NCI-H187 (cell line): ENCODE measurements at places on chromosomes 13 and 19.
A peak's percentile ranks its signal among the peaks of the same experiment; 100 is the strongest.

GRCh38 chr19:38251564-38252051 is 4.6 kb downstream of the PPP1R14A start:
- no peak for DNase-seq

- no peak for DNase-seq
Measured at GRCh38 chr13:36840718-36841250, 21.8 kb downstream of the RFXAP start.

DNA sequence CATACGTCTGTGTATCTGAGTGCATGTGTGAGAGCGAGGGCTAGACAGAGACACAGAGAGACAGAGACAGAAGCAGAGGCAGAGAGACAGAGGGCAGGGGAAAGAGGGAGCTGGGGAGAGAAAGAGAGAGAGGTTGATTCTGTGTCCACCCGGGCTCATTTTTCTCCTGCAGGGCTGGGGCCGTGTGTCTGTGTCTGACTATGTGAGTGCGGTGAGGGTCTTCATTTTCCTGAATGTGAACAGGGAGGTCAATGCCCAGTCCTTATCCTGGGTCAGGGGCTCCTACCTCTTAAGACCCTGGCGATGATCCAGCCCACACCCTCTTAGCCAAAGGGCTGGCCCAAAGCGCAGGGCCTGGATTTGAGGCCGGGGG is 17.7 kb downstream of the LRRC4B start:
- DNase-seq = no peak

DNA sequence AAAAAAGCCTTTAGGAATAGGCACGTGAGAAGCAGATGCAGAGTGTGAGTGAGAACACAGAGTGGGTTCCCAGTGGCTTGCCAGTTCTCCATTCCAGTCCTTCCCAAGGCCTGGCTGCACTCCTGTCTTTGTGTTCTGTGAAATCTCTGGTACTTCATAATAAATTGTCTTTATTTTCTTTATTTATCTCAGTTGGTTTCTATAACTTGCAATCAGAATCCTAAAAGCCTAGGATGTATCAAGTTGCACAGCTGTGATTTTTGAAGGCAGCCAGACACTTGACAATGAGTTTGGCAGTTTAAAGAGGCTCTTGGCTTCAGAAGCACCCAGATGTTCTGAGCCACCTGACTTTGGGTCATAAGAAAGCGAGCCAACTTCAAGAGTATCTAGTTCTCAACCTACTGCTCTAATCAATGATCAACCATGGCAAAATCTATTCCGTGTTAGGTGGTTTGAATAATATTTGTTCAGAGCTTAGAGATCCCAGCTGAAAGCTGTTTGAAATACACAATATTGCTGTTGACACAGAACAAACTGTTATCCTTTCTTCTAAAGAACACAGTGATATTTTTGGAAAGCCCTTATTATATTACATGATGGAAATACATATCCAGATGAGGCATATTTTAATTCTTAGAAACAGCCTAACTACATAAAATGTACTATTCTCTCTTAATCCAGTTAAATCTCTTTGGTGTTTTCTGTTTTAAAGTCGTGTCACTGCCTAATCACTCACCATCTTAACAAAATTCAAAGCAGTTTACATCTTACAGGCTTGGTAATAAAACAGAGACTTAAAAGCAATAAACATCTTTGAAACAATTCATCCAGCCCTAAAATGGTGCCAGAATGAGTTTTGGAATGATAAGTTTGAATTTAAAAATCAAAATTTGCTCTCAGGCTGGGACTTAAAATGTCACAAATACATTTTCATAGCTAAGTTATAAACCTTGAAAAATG is 483.0 kb upstream of the NBEA start:
- DNase-seq = peak; percentile 33

- no peak for DNase-seq
Measured at GRCh38 chr13:103884101-103884723, 818.0 kb upstream of the SLC10A2 start.

DNA sequence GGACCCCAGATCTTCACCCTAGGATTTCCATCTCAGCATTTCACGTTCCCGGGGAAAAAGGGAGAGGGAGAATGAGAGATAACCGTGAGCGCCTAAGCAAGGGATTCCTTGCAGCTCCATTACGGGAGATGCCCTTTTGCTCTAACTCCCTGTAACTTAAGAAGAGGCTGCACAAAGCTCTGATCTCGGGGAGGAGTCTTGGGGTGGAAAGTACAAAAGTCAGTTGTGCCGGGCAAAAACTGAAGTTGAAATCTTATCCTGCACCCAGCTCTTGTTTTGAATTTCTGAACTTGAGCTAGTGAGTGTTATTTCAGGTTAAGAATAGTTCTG is 256.4 kb upstream of the SOX21 start:
- DNase-seq = no peak

GRCh38 chr13:63838366-63839110 is 2422.9 kb upstream of the PCDH20 start:
- no peak for DNase-seq

DNA sequence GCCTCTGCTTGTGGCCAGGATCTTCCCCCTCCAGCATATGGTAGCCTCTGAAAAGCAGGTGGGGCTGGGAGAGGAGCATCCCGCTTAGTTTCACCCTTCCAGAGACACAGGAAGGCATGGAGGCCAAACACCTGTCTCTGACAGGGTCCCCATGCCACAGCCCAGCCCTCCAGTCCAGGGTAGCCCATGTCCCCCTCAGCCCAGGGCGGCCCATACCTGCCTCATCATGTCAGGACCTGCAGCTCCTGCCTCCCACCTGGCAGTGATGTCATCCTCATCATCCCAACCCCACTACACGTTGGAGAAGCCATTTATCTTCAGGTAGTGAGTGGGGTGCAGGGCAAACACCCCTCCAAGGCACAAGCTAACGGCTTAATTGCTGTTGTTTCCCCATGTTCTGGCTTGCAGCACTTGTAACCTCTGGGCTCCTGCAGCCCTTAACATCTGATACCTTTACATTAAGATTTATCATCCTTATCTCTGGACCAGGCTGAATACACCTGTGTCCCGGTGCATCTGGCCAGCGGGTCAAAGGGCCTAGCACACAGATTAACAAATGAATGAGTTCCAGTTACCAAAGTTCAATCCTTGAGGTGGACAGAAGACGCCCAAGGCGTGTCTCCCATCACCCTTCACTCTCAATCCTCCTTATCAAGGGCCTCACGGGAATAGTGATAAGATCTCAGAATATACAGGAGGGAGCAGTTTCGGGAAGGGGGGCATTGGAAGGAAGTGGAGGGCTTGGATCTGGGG is 22.2 kb downstream of the ZNF175 start:
- DNase-seq = no peak

DNA sequence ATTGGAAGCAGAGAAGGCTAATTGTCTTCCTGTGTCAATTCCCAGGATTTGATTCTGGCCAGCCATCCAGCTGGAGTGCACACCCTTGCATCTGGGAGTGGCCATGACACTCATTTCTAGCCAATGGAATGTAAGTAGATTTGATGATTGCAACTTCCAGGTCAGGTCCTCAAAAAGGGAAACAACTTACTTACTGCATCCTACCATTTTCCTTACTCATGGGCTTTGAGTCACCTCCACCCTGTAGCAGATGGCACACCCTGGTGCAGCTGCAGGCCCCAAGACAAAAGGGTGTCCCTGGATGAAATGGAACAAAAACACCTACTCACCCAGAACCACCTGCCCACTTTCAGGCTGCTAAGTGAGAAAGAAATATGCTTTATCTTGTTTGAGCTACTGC is 27.3 kb upstream of the MPHOSPH8 start:
- DNase-seq = no peak

DNA sequence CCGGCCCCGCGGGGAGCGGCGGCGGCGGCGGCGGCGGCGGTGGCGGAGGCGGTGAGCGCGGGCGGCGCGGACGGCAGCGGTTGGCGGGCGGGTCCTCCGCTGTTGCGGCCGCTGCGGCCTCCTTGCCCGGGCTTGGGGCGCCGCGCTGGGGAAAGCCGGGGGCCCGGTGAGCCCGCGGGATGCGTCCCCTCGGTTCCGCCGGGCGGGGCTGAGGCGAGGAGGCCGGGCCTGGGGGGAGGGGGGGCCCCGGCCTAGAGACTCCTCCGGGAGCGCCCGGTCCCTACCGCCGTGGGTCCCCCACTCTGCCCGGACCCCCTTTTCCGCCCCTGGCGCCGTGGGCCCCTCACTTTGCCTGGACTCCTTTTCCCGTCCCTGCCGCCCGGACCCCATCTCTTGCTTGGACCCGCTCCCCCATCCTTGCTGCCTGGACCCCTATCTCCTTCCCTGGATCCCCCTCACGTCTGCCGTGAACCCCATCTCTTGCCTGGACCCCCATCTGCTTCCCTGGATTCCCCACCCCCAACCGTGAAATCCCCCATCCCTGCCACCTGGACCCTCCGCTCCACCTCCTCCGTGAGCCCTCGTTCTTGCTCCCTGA is 28.6 kb upstream of the NDUFS7 start:
- DNase-seq = no peak

GRCh38 chr19:4795400-4795799 is 3.9 kb downstream of the FEM1A start:
- no peak for DNase-seq

GRCh38 chr13:94709001-94709834 is 3.1 kb downstream of the SOX21 start:
- DNase-seq = no peak

GRCh38 chr19:34323433-34324204 is 41.4 kb upstream of the GPI start:
- DNase-seq = no peak

- DNase-seq = no peak
Measured at GRCh38 chr19:39211731-39212374, 7.8 kb upstream of the SYCN start.

DNA sequence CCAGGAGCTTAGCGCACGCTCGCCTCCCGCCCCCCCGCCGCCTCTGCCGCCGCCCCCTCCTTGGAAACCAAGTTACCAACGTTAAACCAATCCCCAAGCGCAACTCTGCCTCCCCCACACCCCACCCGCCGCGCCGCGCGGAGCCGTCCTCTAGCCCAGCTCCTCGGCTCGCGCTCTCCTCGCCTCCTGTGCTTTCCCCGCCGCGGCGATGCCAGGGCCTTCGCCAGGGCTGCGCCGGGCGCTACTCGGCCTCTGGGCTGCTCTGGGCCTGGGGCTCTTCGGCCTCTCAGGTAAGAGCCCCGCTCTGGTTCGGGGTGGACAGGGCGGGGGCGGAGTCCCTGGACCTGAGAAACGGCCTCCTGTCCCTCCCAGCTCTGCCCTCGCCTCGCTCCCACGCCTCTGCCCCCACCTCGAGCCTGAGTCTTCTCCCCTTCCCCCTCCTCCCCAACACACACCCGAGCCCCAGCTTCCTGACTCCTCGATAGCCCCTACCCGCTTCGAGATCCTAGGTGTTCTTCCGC is at the start of gene ICAM5:
TSS of gene ICAM5 (plus strand) at position 117 of the 521 bp plus-strand sequence. CDS start at position 209, 92 bp downstream.
- DNase-seq = no peak

GRCh38 chr19:44303320-44303719 is 1.5 kb downstream of the ZNF235 start:
- DNase-seq = no peak

DNA sequence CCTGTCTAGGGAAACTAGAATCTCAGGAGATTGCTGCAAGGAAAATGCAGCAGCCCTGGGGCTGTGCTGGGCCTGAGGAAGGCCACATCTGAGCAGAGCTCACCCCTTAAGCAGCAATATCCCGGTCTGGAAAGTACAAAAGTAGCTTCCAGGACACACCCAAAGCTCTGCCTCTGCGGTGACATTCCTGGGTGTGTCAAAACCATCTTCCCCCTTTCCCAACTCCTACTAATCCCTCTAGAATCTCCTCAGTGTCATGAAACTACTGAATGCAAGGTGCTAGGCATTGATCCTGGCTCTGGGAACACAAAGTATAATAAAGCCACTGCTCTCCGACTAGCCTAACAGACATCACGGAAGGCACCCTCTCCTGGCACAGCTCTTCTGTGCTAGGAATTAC is 5.0 kb downstream of the PBX4 start:
- no peak for DNase-seq

- no peak for DNase-seq
Measured at GRCh38 chr19:54418030-54418929, 3.0 kb downstream of the TTYH1 start.

DNA sequence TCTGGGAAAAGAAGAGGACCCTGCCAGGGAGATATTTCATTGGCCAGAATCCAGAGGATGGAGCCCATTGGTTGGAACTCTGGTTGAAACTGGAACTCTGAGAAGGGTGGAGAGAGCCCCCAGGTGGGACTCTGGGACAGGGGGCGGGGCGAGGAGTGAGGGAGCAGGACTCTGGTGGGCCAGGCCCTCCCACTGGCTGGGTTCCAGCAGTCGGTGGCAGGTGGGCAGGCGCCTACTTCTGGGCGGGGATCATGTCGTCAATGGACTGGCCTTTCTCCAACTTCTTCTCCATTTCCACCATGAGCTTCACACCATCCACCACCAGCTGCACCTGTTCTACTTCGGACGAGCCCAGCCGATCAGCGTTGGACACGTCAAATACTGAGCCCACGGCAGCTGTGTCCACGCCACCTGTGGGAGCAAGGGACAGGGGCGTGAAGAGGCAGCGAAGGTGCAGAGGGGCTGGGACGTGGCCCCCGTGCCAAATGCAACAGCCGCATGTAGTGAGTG is 16.1 kb downstream of the CKM start:
- DNase-seq = no peak

GRCh38 chr13:43469791-43470190 is 317.0 kb downstream of the ENOX1 start:
- DNase-seq = no peak

DNA sequence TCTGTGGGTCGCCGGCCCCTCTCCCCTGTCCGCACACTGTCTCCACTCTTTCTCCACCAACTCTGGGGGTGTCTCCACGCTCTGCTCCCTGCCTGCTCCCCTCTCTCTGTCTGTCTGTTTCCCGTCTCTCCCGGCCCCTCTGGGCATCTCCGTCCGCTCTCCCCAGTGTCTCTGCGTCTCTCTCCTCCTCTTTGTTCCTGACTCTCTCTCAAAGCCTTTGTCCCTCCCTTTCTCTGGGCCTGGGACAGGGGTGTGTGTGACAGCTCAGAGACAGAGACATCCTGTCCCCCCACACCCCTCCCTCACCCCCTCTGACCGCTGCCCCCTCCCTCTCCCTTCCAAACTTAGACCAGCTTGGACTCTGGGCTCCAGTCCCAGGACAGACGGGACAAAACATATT is 668 bp upstream of the SBK3 start:
- DNase-seq = no peak
